Endothelial cell (in vitro differentiated cells): ENCODE measurements at places on chromosomes 13 and 19. TPM values are rescaled to one million over a fixed set of nuclear protein-coding genes. Genes with fewer than 3 reads are reported as not detected.

The ZIK1 gene
- 19.9 TPM for total RNA-seq

The GPI gene
- 133 TPM for total RNA-seq

The RNF6 gene
- 20.2 TPM for total RNA-seq

The PGLYRP2 gene
- total RNA-seq = not detected

The ZNF701 gene
- 18.5 TPM for total RNA-seq

The PTGIR gene
- not detected for total RNA-seq

The ZNF490 gene
- 11.9 TPM for total RNA-seq

The DLL3 gene
- total RNA-seq = 42.7 TPM

The EPSTI1 gene
- total RNA-seq = 0.77 TPM

- no peak for DNase-seq
Observed at GRCh38 chr13:24264976-24265375, 44.4 kb upstream of the C1QTNF9 start.

- DNase-seq = no peak
Observed at GRCh38 chr19:6241680-6242377, 37.9 kb downstream of the MLLT1 start.

DNA sequence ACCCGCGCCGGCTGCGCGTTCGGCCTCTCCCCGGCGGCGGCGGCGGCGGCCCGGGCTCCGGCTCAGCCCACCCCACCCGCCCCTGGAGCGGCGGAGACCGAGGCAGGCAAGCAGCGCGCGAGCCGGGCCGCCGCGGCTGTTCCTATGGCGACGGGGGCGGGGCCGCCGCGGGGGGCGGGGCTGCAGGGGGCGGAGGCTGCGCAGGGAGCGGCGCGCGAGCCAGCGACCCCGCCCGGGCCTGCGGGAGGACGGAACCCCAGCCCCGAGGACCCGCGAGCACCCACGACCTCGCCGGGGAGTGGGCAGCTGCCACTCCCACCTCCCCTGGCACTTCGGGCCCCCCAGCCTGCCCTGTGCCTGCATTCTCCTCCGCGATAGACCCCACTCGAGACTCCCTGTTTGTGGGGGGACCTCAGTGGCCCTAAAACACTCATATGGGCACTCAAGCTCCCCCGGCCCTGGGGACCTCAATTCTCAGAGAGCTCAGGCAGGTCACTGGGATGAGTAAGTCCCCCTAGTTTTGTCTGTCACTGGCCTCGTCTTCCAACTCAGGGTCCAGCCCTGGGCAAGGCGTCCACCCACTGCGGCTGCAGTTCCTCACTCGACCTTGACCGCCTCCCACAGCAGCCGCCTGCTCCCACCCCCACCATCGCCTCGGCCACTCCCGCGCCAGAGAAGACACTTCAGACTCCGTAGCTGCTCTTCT is at the start of gene CTXN1:
CTXN1 (minus strand) TSS at position 115 of the 706 bp plus-strand sequence. CDS start 597 bp downstream, outside the sequence.
- DNase-seq = peak; percentile 85

- no peak for DNase-seq
Observed at GRCh38 chr13:95256091-95256490, 45.2 kb downstream of the ABCC4 start.

- DNase-seq = peak; percentile 75
Observed at GRCh38 chr19:49506575-49507105, 5.8 kb upstream of the FCGRT start.

DNA sequence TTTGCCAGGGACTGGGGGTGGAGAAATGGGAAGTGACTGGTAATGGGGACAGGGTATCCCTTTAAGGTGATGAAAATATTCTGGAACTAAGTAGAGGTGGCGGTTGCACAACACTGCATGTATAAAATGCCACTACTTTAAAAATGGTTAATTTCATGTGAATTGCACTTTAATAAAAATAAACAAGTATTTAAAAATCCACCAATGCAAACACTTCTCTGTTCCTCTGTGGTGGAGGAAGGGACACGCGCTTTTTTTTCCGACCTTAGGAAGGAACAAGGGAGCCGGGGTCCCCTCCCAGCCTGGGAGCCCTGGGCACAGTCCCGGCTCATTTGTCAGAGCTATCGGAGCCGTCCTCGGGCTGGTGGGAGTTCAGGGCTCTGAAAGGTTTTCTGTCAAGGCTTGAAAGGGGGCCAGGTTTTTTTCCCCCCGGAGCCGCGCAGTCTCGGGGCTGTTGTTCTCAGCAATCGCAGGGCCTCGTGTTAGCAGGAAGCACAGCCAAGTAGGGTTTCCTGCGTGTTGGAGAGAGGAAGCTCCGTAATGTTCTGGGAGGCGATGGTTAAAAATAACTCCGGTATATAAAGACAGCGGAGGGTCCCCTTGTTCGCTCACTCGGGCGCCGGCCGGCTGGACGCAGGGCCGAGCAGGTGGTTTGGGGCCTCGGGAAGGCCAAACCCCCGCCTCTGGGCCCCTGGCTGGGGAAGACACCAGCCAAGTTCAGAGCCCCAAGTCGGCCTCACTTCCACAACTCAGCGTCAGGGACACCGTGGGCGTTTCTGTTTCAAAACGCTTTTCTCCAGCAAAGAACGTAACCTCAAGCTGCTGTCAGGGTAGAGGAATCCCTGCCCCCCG is 41.2 kb upstream of the KLF2 start:
- peak; percentile 51 for DNase-seq

GRCh38 chr13:76711550-76712182 is 174.5 kb downstream of the KCTD12 start:
- no peak for DNase-seq
